Stimulated activated CD8-positive, alpha-beta memory T cell treated with anti-CD3 and anti-CD28 coated beads, Interleukin-15, amount 100 ng/mL, for 4 hours (primary cell): ENCODE measurements at places on chromosomes 2 and 18.

DNA sequence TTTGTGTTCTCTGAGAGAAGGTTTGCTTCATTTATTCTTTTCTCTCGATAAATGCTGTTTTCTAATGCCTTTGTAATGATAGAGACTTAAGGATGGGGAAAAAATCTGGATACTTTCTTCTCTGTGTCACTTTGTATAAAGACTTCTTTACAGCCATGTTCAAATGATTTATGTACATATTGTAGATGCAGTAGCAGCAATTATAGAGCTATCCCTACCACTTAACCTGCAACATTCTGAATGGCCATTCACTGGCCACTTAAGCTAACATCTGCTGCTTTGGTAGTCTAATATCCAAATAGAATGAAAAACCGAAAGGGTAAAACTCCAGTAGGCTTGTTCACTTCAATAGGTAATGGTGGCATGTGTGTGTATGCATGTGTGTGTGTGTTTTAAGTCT, 97.8 kb downstream of the CSRNP3 start:
- DNase-seq, result no peak

GRCh38 chr18:70246061-70246466, 40.6 kb upstream of the RTTN start:
- DNase-seq, result no peak

DNA sequence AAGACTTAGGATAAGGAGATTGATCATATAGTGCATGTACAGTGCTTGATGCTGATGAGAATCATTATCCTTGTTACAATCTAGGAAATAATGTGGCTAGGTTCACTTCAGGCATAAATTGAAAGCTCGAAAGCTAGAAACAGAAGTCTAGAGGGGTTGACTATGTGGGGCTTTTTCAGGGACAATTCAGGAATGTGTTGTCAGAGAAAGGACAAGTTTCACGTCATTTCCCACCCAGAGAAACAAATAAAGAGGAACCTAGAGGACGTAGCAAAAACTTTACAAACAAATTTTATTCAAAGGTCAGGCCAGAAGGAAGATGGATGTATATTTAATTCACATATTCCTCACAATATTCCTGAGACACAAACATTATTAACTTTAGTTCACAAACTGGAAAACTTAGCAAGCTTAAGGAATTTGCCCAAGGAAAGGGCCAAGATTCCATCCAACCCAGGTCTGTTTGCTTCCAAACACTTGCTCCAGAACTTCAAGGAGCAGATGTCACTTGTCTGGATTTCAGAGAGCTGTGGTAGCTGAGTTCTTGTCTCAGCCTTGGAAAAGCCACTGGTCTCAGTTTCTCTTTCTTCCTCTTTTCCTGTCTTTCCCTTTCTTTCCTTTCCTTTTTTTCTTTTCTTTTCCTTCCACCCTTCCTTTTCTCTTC, 7.4 kb downstream of the CYRIA start:
- DNase-seq, result no peak

DNA sequence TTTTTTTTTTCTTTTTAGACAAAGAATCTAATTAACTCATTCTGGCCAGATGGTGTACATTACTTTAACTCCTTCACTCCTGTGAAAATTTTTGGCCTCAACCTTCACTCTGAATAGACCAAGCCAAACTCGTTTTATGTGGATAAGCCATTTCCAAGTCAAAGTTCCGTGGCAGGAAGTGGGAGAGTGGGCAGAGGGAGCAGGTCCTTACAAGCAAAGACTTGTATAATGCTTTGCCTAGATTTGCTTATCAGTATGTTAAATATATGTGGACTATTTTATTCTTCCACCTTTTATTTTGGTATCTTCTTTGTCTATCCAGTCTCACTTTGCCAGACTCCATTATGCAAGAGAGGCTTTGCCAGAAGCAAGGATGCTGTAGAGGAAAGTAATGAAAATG, 178.1 kb upstream of the TNP1 start:
- DNase-seq, result no peak

- no peak for DNase-seq
Measured at GRCh38 chr18:76451396-76452331, 43.4 kb downstream of the ZNF516 start.

- DNase-seq, result no peak
Measured at GRCh38 chr18:26635466-26635865, 87.1 kb upstream of the KCTD1 start.

DNA sequence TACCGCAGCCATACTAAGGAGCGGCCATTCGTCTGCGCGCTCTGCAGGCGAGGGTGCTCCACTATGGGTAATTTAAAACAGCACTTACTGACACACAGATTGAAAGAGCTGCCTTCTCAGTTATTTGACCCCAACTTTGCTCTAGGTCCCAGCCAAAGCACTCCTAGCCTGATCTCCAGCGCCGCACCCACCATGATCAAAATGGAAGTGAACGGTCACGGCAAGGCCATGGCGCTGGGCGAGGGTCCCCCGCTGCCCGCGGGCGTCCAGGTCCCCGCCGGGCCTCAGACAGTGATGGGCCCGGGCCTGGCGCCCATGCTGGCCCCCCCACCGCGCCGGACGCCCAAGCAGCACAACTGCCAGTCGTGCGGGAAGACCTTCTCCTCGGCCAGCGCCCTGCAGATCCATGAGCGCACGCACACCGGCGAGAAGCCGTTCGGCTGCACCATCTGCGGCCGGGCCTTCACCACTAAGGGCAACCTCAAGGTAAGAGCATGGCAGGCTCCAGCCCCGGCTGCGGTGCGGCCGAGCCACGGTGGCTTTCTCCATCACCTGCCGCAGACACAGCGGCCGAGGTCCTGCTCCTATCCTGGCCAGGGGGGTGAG, 15.5 kb downstream of the SALL3 start:
- no peak for DNase-seq

GRCh38 chr18:31555971-31556747, 35.5 kb upstream of the TTR start:
- DNase-seq, result no peak

DNA sequence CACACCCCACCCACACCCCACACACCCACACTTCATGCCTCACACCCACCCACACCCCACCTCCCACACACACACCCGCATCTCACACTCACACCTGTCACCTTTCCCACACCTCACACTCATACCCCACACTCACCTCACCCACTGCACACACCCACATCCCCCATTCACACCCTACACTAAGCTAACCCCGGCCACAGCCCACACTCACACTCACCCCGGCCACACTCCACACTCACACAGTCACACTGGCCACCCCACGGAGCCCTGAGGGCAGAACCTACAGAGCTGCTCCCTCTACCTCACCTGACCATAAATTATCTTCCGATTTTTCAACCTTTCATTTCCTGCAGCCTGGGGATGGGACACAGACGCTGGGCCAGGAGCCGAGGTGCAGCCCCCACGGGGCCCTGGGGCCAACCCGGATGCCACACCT, 241.3 kb downstream of the HDAC4 start:
- no peak for DNase-seq

- no peak for DNase-seq
Measured at GRCh38 chr2:101188683-101189405, 37.7 kb upstream of the TBC1D8 start.

- DNase-seq, result no peak
Measured at GRCh38 chr18:62452280-62452831, 70.5 kb upstream of the ZCCHC2 start.

- DNase-seq, result no peak
Measured at GRCh38 chr18:50398947-50399346, 24.1 kb downstream of the SKA1 start.

- DNase-seq, result no peak
Measured at GRCh38 chr2:221402072-221402471, 170.0 kb downstream of the EPHA4 start.

DNA sequence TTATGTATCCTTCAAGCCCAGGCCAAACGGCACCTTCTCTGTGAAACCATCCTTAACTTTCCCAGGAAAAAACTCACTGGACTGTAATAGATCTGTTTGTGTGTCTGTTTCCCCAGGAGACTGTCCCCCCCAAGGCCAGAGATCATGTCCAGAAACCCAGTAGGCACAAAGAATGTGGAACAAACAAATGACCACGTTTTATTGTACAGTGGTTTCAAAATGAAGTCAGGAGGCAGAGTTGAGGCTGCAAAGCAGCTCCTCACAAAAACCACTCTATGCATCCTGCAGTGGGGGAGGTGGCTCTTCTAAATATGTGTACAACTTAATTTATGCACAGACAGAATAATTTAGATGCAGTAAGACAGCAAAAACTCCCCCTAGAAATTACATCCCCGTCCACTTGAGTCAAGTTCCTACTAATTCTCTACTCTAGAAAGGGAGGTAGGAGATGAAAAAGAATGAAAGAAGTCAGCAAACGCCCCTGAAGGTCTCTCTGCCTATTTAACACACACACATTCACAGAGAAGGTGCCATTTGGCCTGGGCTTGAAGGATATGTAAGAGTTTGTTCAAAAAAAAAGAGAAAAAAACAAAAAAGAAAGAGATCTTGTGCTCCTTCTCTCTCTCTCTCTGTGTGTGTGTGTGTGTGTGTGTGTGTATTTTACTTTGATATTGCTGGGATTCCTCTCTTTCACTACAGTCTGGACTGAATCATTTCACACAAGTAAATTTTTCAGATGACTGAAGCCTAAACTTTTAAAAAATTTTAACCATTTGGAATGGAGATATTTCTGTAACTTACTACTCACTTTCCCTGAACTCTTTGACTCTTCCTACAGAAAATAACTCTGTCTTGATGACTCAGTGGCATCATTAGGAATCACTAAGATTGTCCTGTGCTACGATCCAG, 19.5 kb downstream of the BCL2 start:
- DNase-seq, result no peak

DNA sequence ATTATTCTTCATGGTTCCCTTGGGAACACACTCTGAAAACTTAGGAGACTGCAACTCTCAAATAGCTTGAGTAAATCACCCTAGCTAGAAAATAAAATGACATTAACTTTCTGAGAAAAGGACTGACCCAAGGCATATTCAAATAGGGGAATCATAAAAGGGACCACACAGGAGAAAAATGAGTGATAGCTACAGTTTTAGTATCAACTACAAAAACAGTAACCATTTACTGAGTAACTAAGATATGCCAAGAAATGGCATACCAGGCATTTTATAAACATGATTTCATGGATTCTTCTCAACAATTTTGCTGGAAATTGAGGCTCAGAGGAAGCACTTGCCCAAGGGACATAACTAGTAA, 84.5 kb downstream of the AFF3 start:
- DNase-seq, result no peak

- no peak for DNase-seq
Measured at GRCh38 chr2:150081775-150082481, 405.5 kb downstream of the RND3 start.

DNA sequence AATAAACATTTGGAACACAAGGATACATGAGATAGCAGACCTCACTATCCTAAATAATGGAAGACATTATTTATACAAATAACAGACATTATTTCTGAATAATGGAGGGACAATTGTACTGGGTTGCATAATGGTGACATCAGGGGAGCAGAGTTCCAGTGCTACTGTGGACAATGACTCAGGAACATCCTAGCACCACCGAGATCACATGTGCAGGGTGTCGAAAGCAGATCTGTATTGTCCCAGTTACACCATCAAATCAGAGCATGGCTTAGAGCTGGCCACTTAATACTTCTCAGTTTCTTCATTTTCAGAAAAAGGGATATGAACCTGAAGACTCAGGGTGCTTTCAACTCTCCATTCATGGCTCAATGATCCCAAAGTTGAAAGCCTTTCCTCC, 249.1 kb upstream of the RBMS1 start:
- DNase-seq, result no peak

GRCh38 chr2:164722616-164723338, 101.5 kb upstream of the GRB14 start:
- DNase-seq, result no peak
